IPS-NIHi11 (cell line): ENCODE measurements at places on chromosomes 1 and 21.

- DNase-seq: no peak
Measured at GRCh38 chr1:116290085-116290705, 82.8 kb upstream of the ATP1A1 start.

- no peak for DNase-seq
Measured at GRCh38 chr1:26092422-26092821, 19.2 kb upstream of the PDIK1L start.

GRCh38 chr1:185732951-185733350 is 1.2 kb upstream of the HMCN1 start:
- no peak for DNase-seq

DNA sequence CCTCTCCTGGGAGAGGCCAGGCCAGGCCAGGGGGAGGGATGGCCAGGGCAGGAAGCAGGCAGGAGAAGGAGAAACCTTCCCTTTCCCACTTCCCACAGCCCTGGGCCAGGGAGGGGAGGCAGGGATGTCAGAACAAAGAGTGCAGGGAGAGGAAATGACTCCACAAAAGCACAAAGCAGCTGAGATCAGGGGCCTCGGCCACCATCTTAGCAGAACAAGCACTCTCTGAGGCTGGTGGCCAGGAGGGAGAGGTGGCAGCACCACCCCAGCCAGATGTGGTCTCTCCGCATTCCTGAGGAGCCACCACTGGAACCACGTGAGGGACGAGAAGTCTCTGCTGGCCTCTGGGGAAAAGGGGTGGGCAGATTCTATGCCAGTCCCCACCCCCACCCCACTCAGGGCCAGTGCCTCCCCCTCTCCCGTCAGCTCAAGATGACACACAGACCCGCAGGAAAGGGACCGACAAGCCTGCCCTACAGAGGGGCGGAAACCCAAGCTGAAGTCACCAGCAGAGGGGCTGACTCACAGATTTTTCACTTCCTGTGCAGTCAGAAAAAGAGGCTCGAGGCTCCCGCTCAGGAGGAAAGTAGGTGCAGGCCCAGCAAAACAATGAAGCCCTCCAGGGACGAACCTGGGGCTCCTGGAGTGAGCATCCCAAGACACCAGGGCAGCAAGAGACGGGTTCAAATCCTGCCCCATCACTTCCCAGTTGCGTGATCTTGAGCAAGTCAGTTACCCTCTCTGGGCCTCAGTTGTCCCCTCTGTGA is 24.1 kb upstream of the ALDH4A1 start:
- peak; percentile 76 for DNase-seq

DNA sequence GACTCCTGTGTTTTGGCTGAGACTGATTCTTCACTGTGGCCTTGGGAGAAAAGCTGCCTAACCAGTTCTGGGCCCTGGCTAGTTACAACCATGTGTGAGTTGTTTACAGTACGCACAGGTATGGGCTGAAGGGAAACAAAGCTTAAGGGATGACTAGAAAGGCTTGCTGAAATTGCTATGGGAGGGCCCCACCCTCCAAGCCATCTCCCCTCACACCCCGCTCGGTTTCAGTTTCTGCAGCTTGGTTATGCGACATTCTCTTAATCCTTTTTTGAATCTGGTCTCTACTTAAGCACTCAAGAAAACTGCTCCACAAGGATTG is 43.1 kb downstream of the PBX1 start:
- peak; percentile 70 for DNase-seq

GRCh38 chr1:224427346-224427745 is 7.3 kb downstream of the WDR26 start:
- no peak for DNase-seq

GRCh38 chr1:39317111-39317510 is 112.6 kb downstream of the MACF1 start:
- no peak for DNase-seq

- DNase-seq: no peak
Measured at GRCh38 chr1:98906809-98907208, 97.9 kb downstream of the PLPPR5 start.

DNA sequence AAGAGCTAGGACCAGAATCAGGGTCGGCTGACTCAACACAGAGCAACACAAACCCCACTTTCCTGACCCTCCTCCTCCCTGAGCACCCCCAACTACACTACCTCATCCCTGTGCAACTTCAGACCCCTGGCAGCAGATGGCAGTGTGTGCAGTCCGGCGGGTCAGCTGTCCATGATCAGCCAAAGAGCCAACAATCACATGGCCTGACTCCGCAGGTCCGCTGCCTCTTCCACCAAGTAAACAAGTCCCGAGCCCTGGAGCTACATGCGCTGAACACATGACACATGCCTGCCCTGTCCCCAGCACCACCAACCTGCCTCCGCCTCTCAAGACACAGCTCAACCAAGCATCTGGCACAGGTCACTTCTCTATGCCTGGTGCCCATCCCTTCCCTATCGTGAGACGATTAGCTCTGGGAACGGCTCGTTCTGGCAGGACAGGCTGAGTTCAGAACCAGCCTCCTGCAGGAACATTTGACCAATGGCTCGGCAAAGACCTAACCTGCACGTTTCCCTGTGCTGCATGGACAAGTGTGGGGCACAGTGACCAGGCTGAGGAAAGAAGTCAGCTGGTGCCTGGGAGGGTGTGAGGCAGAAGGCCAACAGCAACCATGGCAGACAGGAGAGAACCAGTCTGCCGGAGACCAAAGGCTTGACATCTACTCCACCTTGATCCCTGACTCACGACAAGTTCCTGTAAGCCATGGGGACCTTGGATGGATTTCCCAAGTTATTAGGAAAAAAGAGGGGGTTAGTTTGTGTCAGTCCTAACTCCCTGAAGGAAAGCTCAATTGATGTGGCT is 60.3 kb downstream of the CD46 start:
- peak; percentile 80 for DNase-seq

GRCh38 chr21:43991447-43991991 is 20.6 kb upstream of the TRAPPC10 start:
- peak; percentile 14 for DNase-seq

DNA sequence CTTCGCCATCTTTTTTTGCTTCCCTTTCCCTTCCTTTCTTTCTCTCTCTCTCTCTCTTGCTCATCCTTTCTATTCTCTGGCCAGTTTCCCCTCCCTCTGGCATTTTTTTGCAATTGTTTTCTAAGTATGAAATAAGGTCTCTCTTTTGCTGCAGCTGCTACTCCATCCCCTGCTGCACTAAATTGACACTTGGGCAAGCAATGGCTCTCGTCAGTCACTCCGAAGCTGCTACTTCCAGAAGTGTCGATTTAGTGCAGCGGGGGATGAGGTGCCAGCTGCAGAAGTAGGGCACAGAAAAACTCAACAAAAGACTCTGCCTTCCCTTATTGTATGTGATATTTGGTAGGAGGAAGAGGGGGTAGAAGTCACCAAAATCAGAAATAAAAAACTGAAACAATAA is 642.3 kb downstream of the RWDD3 start:
- DNase-seq: no peak

- DNase-seq: no peak
Measured at GRCh38 chr21:15414057-15414456, 315.7 kb upstream of the USP25 start.

DNA sequence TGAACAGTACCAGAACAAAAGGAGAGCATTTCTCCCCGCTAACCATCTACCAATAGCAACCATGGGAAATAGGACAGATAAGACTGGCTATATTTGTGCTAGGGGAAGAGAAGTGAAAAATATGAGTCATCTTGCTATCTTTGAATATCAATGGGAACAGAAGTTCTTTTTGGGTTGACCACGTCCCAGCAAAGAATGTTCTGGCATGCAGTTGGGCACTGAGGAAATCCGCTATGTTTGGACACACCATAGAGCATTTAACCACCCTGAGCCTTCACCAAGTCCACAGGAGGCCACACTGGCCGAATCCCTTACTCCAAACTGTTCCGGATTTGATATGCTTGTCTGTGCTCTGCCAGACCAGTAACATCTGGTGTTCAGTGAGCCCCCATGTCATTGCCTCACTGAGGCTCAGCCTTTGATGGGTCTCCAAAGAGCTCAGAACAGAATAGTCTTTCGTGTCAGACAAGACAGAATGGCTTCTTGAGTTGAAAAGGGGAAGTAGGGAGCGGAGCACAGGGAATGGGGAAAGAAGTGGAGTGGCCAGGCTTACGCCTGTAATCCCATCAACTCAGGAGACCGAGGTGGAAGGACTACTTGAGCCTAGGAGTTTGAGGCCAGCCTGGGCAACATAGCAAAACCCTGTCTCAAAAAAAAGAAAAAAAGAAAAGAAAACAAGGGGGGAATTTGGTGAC is 81.4 kb downstream of the SMYD2 start:
- DNase-seq: no peak

DNA sequence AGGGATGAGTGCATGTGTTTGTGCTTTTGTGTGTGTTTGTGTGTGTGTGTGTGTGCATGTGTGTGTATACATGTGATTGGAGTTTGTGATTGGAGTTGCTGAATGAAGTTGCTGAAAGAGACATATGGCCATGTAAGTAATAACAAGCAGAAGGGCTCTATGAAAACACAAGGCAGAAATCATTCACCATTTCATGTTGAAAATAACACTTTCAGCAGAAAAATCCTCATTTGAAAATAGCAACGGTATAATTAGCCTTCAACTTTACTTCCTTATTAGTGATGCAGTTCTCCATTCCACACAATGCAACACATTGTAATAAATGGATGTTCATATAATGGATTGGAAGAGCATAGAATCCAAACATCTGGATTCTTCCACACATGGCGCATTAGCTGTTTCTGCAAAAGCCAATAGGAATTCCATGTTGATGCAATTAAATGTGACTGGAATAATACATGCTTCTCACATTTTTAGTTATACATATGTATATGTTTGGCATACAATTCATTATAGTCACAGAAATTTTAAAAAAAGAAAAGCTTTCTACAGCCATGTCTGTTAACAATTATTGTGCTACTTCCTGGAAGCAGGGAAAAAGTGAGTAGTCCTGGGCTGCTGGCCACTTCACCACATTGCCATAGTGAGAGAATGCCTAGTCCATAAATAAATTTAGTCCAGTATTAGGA is 538.0 kb downstream of the LTN1 start:
- DNase-seq: no peak

DNA sequence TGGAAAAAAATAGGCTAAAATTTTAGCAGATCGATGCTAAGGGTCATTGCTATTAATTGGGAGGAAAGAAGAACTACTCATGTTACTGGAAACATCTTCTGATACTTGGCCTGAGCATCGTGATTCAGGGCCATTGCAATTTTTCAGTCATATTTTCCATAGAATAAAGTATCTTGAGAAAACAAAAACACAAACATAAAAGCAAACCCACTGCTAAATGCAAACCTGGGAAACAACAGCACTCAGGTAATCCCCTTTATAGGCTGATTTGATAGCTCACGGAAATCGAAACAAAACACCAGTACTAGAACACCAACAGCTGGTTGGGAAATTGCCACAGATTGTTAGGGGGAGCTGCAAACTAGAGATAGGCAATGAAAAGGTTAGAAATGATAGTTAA is 172.9 kb upstream of the ESRRG start:
- DNase-seq: no peak

- DNase-seq: no peak
Measured at GRCh38 chr1:160402001-160402795, 1.8 kb downstream of the VANGL2 start.

GRCh38 chr21:23952269-23952668 is 1655.0 kb downstream of the MRPL39 start:
- no peak for DNase-seq
